Hypothalamus (tissue), 51 donors: ENCODE measurements at places on chromosomes 11 and 22.

DNA sequence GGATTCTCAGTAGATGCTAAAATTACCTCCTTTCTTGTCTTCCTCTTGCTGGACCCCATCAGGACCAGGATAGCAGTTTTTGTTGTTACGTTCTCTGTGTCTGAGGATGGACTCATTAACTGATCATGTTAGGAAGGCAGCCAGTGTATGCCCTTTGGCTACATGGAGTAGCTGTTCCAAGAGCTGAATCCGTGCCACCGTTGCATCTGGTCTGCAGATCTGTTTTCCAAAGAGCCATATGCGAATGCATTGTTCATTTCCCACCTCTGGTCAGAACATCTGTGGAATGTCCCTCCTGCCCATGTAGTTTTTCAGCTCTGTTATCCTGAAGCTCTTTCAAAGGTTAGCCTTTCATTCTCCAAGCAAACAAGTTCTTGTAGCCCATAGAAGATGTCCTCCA, 188.4 kb downstream of the SPON1 start:
- DNase-seq = no peak

GRCh38 chr11:73466643-73467042, 90.4 kb downstream of the RELT start:
- no peak for DNase-seq

- peak; percentile 21 for DNase-seq
Measured at GRCh38 chr11:112784323-112785073, 176.7 kb upstream of the NCAM1 start.

GRCh38 chr11:107590460-107591377, at the start of gene ELMOD1:
TSS of gene ELMOD1 (plus strand) at chr11:107591147. CDS start at chr11:107618190, 27,043 bp downstream.
- DNase-seq = peak; percentile 29

DNA sequence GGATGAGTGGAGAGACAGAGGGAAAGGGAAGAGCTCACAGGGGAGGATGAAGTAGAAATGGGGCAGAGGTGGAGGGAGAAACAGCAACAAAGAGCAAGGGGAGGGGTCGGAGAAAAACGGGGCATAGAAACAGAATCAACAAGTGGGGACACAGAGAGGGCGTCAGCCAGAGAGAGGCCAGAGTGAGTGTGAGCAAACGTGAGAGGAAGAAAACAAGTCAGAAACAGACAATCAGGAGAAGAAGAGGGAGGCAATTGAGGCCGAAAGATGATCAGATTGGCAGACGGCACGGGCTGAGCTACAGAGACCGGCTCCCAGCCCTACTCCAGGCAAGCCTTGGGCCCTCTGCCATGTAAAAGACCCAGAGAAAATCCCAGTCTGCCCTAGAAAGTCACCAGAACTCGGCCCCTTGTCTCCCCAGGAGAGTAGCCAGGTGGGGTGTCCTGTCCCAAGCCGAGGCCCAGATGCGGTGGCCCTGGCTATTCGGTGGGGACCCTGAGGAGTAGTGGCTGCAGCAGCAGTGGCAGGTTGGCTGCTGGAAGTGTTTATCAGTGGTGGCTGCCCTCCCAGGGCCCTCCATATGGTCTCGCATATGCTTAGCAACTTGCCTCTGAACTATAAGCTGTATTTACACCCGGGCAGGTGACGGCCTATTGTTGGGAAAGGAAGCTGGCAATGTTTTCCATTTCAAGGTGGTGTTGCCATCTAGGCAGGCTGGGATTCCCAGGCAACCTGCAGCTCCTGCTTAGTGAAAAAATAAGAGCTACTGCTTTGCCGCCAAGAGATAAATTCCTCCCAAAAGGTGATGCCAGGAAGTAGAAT, 14.8 kb upstream of the TSPAN18 start:
- DNase-seq = no peak

GRCh38 chr11:59556115-59556916, 45.0 kb downstream of the OR4D9 start:
- DNase-seq = no peak

DNA sequence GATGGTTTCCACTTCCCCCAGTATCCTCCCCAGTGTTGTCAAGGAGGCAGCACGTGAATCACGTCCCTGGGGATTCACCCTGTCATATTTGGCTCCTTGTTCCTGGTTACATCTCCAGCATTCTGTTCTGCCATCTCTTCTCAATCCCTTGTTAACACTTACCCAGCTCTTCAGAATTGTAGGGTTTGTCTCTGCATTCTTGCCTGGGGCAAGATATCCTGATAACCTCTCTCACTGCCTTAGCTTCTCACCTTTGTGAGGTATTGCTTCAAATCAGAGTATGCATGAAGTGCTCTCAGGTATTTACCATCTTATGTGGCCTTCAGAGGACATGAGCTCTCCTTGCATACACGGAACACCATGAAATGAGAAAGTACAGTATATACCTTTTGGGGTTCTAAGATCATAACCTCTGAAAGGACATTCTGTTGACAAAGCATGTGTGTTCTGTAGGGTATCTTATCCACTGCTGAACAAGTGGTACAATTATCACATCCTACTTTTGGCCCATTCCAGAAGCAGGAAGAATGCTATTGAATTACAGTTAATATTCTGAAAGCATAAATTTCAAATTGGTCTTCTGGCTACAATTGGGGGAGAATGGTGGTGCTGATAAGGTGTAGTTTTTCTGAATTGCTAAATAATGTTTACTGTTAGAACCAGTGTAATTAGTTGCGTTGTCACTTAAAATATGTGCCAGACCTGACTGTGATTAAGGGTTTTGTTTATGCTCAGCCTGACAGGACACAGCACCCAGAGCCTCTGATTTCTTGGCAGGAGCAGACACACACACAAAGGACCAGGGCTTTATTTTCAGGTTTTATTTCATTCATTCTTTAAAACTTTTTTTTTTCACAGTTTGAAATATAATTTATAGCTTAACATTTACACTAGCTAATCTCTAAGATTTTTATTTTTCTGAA, 32.7 kb downstream of the VSTM5 start:
- DNase-seq = no peak

GRCh38 chr11:73072935-73073481, 69.1 kb downstream of the FCHSD2 start:
- no peak for DNase-seq

DNA sequence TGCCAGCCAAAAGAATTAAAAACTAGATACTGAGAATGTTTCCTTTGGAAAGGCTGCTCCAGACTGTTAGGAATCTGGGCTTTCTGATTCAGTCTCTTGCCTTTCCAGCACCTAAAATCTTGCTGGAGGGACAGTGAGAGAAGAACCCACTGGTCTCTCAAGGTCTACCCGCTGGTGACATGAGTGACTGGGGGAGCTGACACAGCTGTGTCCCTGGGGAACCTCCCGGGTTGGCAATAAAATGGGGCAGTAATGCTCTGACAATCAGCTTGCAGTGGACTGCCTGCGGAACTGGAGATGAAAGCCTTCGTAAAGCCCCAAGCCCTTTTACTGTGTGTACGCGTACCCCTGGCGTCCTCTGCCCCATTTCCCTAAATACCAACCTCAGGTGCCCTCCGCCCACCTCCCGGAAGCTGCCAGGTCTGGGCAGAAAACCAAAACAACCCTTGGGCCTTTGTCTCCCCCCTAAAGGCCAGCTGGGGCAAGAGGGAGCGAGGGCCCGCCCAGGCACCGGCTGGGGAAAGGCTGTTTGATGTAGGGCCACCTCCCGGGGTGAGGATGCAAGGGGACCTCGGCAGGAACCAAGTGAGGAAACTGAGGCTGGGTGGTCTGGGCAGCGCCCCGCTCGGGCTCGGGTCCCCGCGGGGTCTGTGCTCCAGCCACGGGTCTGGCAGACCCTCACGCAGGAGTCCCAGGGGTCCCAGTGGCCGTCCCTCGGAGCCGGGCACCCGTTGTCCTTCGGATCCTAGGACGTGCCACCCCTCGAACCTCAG, 741 bp downstream of the CARS1 start:
- DNase-seq = no peak

DNA sequence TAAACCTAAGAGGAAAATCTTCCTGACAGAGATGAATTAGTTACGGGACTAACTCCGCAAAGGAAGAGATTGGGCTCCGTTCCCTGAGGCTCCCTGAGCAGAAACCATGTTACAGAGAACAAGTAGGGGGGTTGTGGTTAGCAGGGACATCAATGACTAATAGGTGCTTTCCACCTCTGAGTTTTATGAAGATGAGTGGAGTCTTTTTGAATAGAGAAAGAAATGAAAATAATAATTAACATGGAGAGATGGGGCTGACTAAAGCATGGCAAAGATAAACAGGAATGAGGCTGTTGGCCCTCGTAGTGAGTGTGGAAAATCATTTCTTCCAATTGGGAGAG, 47.5 kb upstream of the PICALM start:
- no peak for DNase-seq

- DNase-seq = no peak
Measured at GRCh38 chr22:24112188-24112587, 69.1 kb upstream of the SUSD2 start.

GRCh38 chr11:130055617-130056016, 14.1 kb upstream of the APLP2 start:
- DNase-seq = no peak

DNA sequence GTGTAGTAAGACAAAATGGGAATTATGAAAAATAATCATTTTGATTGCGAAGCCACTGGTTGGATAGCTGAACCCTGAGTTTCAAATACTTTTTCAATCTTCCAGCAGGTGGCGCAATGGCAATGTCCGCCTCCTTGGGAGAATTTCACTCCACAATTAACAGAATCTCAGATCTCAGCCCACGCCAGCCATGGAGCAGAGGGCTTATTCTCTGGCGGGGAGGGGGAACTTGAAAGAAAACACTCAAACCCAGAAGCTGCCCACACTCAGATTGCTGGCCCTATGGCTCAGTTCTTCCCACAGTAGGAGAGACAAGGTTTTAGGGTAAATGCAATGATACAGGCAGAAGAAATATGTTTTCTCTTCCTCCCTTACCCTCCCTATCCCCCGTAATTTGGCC, 38.7 kb upstream of the RCN1 start:
- DNase-seq = peak; percentile 20

- no peak for DNase-seq
Measured at GRCh38 chr11:17273668-17274282, 2.8 kb upstream of the NUCB2 start.

DNA sequence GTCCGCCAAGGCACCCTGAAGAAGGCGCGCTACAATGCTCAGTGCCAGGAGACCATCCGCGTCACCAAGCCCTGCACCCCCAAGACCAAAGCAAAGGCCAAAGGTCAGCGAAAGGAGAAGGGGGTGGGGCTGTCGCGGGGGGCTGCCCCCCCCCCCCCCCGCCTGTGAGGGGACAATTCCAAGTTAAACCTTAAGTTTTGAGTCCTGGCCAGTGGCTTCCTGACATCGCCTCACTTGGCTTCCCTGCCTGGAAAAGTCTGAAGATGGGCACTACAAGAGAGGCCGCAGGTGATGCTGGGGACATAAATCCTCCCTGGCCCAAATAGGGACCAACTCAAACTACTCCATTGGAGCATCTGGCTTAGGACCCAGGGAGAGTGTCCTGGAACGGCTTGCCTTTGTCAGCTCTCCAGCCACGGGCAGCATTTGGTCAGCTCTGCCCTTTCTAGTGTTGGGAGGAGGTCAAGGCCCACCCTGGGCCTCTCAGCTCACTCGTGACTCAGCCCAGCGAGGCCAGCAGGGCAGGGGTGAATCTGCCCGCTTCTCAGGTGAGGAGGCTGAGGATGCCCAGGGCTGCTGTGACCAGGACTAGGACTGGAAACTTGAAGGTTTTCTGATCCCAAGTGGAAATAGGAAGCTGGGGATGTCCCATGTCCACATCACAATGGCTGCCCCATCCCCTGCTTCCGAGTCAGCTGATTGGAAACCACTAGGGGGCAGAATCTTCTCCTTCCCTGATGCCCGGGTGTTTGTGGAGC, 1.4 kb downstream of the MDK start:
- no peak for DNase-seq
